ENCODE measurements at places on chromosomes 11 and 22. TPM values are rescaled to one million over a fixed set of nuclear protein-coding genes. Genes with fewer than 3 reads are reported as not detected.

UBQLNL gene
- 0.72 TPM for total RNA-seq

CLDN25 gene
- not detected for total RNA-seq

GRCh38 chr11:31782257-31782656 is 28.9 kb downstream of the PAX6 start:
- no peak for DNase-seq

DNA sequence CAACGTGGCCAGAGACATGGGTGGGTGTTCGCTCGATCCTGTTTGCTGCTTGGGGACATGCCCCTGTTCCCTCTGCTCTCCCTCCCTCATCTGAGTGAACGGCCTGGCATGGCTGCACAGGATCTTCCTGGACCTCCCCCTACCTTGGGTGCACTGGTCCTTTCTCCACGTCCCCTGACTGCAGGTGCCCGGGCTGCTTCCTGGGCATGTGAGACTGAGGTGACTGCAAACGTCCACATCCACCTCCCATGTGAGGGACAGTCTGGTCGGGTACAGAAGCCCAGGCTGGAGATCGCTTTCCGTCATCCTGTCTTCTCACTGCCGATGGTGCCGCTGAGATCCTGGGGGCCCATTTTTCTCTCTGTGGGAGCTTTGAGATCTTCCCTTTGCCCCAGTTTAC is 11.8 kb downstream of the SULT4A1 start:
- no peak for DNase-seq

GRCh38 chr11:115985896-115986295 is 481.7 kb upstream of the CADM1 start:
- DNase-seq, result no peak

RAPSN gene
- total RNA-seq, result 1.8 TPM

- DNase-seq, result no peak
Measured at GRCh38 chr11:119342362-119343130, 1.9 kb upstream of the C1QTNF5 start.

DNA sequence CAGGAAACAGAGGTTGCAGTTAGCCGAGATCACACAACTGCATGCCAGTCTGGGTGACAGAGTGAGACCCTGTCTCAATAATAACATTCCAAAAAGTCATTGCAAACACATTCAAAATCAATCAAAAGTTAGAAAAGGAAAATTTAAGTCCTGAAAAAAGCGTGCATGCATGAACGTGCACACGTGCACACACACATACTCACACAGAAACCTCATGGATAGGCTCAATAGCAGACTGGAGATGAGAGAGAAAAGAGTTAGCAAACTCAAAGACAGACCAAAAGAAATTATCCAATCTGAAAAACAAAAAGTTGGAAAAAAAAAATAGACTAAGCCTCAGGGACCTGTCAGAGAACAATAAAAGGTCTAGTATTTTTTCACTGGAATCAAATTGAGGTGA is 1005.6 kb downstream of the TBC1D22A start:
- no peak for DNase-seq

DNA sequence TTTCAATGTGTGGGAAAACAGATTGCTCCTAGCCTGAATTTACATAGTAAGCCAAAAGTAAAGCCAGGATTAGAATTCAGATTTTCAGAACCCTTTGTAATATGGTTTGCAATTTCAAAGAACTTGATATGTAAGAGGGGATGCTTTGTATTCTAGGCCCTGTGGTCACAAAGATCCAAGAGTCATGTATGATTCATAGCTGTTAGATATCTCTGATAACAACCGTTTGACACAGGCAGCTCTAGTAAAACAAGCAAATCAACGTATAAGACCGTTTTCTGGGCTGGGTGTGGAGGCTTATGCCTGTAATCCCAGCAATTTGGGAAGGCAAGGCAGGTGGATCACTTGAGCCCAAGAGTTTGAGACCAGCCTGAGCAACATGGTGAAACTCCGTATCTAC is 79.6 kb downstream of the EMSY start:
- no peak for DNase-seq

TMEM123 gene
- 383 TPM for total RNA-seq

GRCh38 chr22:46573781-46574437 is 36.5 kb upstream of the CELSR1 start:
- DNase-seq, result no peak

PAK1 gene
- total RNA-seq, result 38.2 TPM

QSER1 gene
- total RNA-seq, result 48.2 TPM
